ENCODE measurements at places on chromosomes 1 and 21.

- peak; percentile 57 for DNase-seq
Measured at GRCh38 chr1:101257500-101258325, 20.9 kb downstream of the S1PR1 start.

DNA sequence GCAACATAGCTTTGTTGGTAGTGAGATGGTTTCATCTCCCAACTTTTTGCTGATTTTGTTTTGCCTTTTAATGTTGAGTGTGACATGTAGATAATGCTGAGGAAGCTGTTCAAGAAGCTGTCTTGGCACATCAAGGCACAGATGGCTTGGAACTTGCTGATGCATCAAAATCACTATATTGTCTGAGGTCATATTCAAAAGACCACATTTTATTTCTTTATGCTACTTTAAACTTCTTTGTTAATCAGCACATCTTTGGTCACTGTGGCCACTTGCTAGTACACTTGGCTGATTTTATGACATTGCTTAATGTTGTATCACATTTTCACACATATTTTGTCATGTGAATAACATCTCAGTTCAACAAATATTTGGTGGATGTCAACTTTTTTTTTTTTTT is 87.1 kb upstream of the BCL10 start:
- DNase-seq, result no peak

GRCh38 chr1:111725192-111725591 is 14.0 kb downstream of the INKA2 start:
- DNase-seq, result no peak

- no peak for DNase-seq
Measured at GRCh38 chr21:41564871-41565274, 56.9 kb upstream of the TMPRSS2 start.

GRCh38 chr1:159429074-159429861 is 2.7 kb upstream of the OR10J4 start:
- DNase-seq, result no peak

GRCh38 chr1:222880587-222880986 is 65.7 kb downstream of the DISP1 start:
- no peak for DNase-seq
